Epithelial cell of proximal tubule (primary cell): ENCODE measurements at places on chromosomes 7 and 10. TPM values are rescaled to one million over a fixed set of nuclear protein-coding genes. Genes with fewer than 3 reads are reported as not detected.

DNA sequence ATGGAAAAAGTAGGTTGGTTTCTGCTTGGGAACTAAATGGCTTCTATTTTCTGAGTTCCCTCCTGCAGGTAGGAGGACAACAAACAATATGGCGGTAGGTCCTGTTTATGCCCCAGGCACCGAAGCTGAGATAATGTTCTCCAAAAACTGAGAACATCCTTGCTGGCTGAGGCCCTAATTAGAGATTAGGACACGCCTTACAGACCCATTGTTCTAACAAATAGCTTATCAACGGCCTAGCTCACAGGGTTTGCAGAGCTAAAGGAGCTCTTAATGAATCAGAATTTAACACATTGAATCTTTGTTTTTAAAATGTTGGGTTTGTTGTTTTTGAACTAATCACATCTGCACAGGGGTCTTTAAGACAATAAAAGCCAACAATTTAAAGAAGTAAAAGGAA lies 37.0 kb downstream of the HTR5A start:
- DNase-seq = no peak

DNA sequence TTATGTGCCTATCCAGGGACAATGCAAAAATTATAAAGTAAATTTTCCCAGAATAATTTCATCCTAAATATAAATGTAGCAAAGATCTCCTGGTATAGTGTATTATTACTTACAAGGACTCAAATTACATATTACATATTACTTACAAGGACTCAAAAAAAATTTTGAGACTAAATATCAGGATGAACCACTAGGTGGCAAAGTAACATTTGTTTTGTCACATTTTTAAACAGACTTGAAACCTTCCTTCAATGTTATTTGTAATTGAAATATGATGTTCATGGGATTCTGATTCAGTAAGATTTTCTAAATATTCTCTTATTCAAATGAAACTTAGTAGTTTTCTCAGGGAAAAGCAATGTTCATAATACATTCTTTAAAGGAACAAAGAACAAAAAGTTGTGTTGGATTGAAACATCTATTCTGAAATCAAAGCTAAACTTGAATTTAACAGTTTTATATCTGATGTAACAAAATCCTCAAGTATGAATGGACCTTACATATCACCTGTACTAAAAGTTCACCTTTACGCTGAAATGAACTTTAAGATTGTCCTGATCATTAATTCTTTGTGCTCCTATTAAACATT lies 74.3 kb upstream of the GNAI1 start:
- DNase-seq = no peak

The TMEM140 gene
- total RNA-seq = 0.36 and 0.46 TPM in 2 replicates

- DNase-seq = no peak
These were observed 68.3 kb downstream of the GNA12 start for GRCh38 chr7:2775785-2776184.

DNA sequence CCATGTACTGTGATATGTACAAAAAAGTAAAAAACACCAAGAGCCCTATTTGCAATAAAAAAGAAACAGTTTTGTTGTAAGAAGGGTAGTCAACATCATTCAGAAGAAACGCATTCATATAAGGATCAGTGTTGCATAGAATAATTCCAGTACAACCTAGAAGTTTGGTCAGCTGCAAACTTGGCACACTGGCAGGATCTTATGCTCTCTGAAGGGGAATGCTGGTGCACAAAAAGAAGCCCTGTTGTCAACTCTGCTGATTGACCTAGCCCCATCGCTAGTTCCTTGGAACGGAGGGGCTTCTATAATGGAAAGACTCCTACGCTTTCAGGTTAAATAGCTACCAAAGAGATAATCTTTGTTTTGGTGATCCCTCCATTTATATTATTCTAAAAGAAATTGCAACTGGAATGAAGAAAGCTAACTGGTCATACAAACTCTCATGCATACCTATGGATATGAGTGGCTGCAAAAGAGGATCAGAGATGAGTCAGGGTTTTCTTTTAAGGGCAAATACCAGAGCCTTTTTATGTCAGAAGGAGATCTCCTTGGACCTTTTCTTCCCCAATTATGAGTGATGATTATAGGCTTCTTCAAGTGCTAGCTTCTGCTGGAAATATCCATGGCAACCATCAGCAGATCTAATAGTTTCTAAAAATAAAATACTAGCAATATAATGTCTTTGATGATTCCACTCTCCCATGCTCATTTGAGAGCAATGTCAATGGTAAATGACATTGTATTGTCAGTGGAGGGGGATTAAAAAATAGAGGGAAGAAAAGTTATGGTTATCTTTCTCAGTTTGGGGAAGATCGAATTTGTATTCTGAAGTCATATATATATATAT lies 312.4 kb upstream of the CACNA2D1 start:
- DNase-seq = no peak

GRCh38 chr10:131899695-131900349 lies 986 bp upstream of the PPP2R2D start:
- DNase-seq = no peak

- no peak for DNase-seq
These were observed 42.6 kb upstream of the ECHDC3 start for GRCh38 chr10:11699550-11700097.
